ENCODE measurements at places on chromosomes 3 and 15. TPM values are rescaled to one million over a fixed set of nuclear protein-coding genes. Genes with fewer than 3 reads are reported as not detected.

Gene KNL1
- 1.4 TPM for total RNA-seq

Gene PLOD2
- 47.9 TPM for total RNA-seq

DNA sequence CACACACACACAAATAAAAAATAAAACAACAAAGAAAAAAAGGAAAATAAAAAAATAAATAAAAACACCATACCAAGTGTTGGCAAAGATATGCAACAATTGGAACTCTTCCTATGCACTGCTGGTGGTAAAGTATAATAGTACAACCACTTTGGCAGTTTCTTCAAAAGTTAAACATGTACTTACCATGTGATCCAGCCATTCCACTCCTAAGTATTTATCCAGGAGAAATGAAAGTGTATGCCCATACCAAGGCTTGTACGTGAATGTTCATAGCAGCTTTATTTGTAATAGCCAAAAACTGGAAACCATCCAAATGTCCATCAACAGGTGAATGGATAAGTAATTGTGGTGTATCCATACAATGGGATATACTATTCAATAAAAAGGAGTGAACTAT, 17.0 kb downstream of the WDR93 start:
- no peak for DNase-seq

Gene PDZRN3
- total RNA-seq = 161 TPM

Gene SST
- not detected for total RNA-seq

DNA sequence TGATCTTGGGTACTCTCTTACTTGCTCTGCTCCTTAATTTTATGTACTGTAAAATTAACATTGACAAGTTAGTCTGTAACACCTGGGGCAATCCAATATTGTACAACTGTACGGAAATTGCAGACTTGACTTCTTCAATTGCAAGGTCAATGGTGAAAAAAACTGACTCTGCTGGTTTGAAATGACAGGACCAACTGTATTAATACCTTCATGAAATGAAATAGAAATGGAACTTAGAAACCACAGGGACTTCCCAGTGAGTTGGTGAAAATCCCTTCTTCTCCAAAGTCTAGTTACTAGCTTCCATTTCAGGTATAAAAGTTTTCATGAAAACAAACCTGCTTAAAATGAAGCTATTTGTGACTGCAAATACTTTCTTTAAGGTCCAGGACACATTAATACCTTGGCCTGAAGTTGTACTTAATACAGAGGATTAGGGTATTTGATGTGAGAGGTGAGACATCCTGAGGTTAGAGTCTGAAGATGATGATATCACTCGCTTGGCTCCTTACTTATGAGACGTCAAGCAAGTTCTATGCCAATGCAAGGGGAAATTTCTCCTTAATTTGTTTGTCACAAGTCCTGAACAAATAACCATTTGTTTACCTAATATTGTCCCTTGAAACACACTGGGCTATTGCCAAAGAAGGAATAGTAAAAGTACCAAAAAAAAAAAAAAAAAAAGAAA, 226.2 kb upstream of the TP63 start:
- no peak for DNase-seq

- no peak for DNase-seq
Observed at GRCh38 chr3:139455855-139456254, 20.5 kb downstream of the RBP2 start.

Gene COL6A5
- not detected for total RNA-seq

GRCh38 chr3:54939557-54940300, 11.9 kb upstream of the LRTM1 start:
- no peak for DNase-seq

- DNase-seq = no peak
Observed at GRCh38 chr3:45700570-45701073, 11.4 kb downstream of the SACM1L start.

- no peak for DNase-seq
Observed at GRCh38 chr3:155064920-155065319, 15.2 kb upstream of the MME start.

Gene ADCY5
- total RNA-seq = 20.3 TPM

- no peak for DNase-seq
Observed at GRCh38 chr3:82157952-82158351, 396.5 kb upstream of the GBE1 start.

Gene TRPM1
- total RNA-seq = not detected

Gene ASB14
- not detected for total RNA-seq

Gene GLT8D1
- total RNA-seq = 60.5 TPM

- DNase-seq = no peak
Observed at GRCh38 chr3:20668411-20668810, 482.4 kb upstream of the SGO1 start.

- DNase-seq = no peak
Observed at GRCh38 chr3:23985747-23986544, 40.9 kb downstream of the NR1D2 start.

Gene ZKSCAN7
- total RNA-seq = 10.5 TPM
